Globus pallidus (tissue), 1 donor: ENCODE measurements at places on chromosomes 1 and 21.

DNA sequence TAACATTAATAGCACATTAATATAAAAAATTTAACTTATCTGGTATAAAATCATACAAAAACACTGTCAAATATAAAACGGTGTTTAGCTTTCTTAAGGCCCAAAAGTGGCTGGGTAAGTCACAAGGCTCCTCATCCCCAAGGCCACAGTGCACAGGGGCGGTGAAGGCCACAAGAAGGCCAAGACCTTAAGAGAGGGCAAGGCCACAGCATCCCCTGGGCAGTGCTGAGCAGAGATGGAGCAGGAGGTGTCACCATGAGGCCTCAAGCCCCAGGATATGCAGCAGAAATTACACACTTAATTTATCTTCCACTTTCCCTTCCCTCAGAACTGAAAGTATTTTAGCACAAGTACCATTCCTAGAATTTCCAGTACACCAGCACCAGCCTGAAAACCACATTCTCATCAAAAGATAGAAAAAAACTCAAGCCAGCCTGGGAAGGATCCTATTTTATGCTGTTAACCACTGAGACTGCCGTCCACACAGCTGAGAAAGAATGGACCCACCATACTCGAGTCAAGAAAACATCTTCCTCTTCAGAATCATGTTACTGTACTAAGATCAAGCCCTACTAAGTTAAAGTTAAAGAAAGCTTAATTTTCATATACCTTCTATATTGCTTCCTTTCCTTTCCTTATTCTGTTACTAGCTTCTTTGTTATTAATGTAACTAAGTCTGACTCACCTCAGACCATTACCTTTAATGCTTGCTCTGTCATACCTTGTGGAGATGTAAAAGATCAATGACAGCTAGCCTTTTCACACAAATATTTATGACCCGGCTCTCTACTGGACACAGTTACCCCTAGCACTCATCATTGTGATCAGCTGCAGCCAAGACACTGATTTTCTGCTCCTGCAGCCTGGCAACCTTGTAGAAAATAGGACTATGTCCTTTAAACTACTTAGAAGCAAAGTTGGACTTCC, 26.4 kb upstream of the FMO1 start:
- no peak for DNase-seq

DNA sequence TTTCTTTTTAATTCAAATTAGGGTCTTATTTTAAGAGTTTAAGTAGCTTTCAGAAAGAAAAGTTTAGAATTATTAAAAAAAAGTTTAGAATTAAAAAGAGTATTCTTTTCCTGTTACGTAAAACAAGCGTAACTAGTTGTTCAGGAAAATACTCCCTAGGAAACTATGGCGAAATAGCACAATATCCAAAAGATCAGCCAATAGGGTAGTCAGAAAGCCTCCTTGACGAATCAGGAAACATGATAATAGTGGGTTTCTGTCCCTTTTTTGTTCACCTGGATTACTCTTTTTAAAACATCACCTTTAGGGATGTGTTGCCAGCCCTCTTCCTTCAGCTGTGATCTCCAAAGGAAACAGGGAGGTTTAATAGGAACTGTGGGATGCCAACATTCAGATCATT, 25.2 kb downstream of the S1PR1 start:
- no peak for DNase-seq

DNA sequence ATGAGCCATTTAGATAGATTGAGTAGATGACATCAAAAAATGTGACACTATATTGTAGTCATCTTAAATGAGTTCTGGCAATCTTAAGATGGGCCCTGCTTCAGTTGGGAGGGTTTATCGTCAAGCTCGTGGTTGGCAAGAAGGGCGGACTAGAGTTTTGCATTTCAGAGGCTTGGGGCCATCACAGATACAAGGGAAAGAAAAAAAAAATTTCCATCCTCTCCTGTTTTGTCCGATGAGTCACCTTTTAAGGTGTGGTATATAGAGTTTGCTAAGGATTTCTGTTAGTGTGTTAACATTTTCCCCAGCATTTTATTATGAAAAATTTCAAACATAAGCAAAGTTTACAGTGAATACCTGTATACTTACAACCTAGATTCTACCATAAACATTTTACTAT, 31.8 kb upstream of the KCNQ4 start:
- no peak for DNase-seq

GRCh38 chr1:96472471-96472870, 249.1 kb upstream of the PTBP2 start:
- DNase-seq, result no peak

DNA sequence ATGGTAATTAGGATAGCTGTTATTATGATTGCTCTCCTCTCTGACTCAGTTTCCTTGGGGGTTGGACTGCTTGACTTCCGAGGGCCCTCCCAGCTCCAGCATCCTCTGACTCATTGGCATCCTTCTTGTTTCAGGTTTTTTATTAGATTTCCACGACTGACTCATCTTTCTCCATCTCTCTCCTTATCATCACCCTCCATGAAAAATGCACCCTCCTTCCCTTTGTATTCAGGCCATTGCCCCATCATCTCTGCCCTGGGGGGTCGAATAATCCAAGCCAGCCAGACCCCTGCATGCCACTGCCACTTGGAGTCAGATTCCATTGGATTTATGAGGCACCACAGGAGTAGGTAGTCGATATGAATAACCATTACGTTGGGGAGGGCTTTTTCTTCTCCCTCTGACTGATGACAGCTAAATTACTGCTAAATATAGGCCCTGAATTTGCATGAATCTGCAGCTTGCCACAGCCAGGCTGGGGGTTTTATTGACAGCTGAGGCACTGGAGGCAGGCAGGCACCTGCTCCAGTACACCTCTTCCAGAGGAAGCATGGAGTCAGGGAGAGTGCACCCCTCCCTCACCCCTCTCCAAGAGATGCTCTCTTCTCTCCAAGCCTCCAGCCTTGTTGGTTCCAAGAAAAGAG, 91.7 kb downstream of the C1orf94 start:
- DNase-seq, result no peak

DNA sequence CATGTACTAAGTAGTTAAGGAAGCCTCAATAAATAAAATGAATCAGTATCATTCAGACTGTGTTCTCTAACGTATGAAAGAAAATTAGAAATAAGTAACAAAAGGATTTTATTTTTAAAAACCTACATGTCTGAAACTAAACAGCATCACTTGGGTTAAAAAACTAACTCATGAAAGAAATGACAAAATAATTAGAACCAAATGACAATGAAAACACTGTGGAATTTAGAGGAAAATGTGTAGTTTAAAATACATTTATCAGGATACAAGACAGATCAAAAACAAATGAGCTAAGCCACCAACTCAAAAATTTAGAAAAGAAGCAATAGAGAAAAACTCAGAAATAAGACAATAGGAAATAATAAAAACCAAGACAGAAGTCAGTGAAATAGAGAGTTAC, 108.7 kb downstream of the TENT5C start:
- no peak for DNase-seq

- DNase-seq, result no peak
Observed at GRCh38 chr21:40671716-40672115, 175.2 kb downstream of the DSCAM start.

GRCh38 chr1:67555461-67556296, 125.5 kb upstream of the SERBP1 start:
- peak; percentile 20 for DNase-seq

DNA sequence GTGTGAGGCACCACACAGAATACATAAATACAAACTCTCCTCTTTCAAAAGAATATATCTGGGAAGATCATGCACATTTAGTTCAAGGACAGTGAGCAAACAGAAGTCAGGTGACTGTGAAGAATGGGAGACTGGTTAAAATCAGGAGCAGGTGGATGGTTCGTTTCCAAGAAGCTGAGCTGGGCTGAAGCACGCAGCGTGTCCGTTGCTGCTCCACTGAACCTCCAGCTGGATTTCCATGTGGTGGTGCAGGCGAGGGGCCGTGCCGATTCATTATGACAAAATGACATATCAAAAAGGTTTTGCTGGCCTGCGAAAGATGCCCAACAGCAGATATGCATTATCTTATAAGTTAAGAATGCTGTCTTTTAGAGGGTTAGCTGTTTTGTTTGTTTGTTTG, 66.0 kb downstream of the OLIG1 start:
- DNase-seq, result no peak

GRCh38 chr1:117932576-117932975, 3.0 kb downstream of the WDR3 start:
- no peak for DNase-seq
